ENCODE measurements at places on chromosomes 16 and 17.

DNA sequence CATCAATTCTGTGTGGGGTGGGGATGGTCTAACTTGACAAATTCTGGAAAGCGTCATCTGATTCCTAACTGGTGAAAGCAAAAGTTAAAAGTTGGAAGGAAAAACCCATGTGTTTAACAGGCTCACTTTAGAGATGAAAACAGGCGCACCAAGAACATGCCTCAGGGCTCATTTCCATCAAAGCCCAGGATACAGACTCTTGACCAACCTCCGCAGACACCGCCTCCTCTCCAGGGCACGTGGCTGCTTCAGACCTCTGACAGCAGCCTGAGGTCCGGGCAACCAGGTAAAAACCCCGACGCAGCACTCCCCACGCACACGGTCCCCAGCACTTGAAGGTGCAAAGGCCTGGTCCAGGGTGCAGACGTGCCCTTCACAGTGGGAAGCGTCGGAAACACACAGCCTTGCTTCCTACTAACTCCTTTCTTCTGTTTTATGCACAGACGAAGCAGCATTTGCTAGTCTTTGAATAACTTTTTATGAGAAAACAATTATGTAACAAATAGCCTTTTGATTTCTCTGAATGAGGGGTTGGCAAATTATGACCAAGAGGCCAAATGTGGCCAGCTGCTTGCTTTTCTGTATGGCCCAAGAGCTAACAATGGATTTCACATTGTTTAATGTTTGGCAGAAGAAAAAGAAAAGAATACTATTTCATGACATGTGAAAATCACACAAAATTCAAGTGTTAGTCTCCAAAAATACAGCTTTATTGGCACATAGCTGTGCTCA is 44.2 kb upstream of the TRAP1 start:
- DNase-seq = no peak

DNA sequence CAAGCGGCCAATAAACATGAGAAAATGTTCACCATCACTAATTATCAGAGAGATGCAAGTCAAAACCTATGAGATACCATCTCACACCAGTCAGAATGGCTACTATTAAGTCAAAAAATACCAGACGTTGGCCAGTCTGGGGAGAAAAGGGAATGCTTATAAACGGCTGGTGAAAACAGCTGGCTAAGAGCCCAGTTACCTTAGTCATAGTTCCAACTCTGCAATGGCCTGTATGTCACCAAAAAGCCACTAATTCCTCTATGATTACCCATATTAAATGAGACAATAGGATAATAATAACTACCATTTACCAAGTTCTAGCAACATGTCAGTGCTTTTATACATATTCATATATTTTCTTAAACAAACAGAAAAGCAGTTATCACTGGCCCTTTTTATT is 42.9 kb upstream of the CDRT4 start:
- no peak for DNase-seq

- no peak for DNase-seq
Observed at GRCh38 chr17:36600465-36600864, 918 bp upstream of the MRM1 start.

GRCh38 chr17:21077281-21077680 is 34.5 kb upstream of the USP22 start:
- no peak for DNase-seq

- DNase-seq = no peak
Observed at GRCh38 chr17:29733166-29733565, 110.5 kb upstream of the CORO6 start.

GRCh38 chr17:8402921-8403536 is 5.4 kb upstream of the RNF222 start:
- DNase-seq = no peak

DNA sequence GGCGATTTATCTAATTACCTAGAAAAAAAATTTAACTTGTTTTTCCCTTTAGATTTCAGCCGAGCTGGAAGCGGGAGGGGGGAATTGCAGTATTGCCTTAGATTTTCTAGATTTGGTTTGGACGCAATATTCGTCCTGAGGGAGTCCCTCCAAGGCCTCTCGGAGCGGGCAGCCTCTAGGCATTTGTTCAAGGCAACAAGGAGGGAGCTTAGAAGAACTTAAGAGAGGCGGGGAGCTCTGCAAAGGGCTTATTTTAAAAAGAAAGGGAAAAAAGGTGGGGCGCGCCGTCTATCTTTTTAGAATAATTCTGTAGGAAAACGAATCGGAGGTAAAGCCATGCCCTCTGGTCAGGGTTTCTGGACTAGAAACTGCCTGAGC is 407 bp upstream of the TMEM94 start:
- no peak for DNase-seq

- DNase-seq = no peak
Observed at GRCh38 chr17:45430006-45430737, 2.5 kb downstream of the ARHGAP27 start.

GRCh38 chr17:30586818-30587595 is 109.8 kb downstream of the GOSR1 start:
- no peak for DNase-seq

GRCh38 chr16:83550183-83550569 is 257.6 kb upstream of the HSBP1 start:
- DNase-seq = no peak

GRCh38 chr17:8126491-8127066 is 2.7 kb upstream of the HES7 start:
- DNase-seq = no peak

- DNase-seq = no peak
Observed at GRCh38 chr16:70590722-70591415, 55.5 kb upstream of the IL34 start.

GRCh38 chr17:54883939-54884338 is 16.7 kb upstream of the TOM1L1 start:
- no peak for DNase-seq

- no peak for DNase-seq
Observed at GRCh38 chr17:41868568-41868967, 3.3 kb upstream of the KLHL11 start.

- no peak for DNase-seq
Observed at GRCh38 chr17:32813021-32813420, 63.9 kb downstream of the MYO1D start.

DNA sequence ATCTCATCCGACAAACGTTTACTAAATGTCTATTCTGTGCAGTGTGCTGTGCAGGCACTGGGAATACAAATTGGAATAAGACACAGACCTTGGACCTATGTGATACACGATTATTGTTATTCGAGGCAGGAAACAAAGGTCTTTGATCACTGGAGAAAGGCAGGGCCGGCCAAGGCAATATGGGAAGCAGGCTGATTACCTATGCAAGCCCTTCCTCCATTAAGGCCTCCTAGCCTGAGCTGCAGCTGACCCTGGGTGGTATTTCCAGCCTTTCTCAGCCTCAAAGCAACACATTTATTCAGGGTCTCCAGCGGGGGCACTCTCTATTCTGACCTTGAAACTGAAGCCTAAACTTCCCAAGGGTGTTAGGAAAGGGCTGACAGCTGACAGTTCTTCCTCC is 13.4 kb downstream of the ST6GALNAC1 start:
- no peak for DNase-seq

- no peak for DNase-seq
Observed at GRCh38 chr17:40024901-40025300, 9.7 kb downstream of the CSF3 start.

DNA sequence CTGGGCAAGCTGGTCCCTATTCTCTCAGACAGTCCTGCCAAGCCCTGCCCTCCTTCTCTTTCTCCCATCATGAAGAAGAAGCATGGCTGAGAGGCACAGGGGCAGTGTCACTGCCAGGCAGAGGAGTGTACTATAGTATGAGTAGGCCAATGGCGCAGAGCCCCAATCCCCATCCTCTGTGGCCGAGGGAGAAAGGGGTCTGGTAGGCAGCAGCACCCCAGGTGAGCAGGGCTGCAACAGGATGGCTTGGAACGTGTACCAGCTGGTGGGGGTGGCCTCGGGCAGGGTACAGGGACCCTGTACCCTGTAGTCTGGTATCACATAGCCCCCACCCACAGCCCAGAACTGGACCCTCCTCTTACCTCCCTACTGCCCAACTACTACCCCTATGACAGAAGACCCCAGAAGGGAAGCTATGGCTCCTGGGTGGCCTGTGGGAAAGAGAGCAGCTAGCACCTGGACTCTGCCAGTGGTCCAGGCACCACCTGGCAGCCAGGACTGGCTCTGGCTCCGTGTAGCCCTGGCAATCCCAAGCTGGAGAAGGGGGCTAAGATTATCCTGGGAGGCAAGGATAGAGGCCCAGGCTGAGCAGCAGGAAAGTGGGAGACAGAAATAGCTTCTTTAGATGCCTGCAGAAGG is 4.4 kb downstream of the SMARCD2 start:
- DNase-seq = no peak

DNA sequence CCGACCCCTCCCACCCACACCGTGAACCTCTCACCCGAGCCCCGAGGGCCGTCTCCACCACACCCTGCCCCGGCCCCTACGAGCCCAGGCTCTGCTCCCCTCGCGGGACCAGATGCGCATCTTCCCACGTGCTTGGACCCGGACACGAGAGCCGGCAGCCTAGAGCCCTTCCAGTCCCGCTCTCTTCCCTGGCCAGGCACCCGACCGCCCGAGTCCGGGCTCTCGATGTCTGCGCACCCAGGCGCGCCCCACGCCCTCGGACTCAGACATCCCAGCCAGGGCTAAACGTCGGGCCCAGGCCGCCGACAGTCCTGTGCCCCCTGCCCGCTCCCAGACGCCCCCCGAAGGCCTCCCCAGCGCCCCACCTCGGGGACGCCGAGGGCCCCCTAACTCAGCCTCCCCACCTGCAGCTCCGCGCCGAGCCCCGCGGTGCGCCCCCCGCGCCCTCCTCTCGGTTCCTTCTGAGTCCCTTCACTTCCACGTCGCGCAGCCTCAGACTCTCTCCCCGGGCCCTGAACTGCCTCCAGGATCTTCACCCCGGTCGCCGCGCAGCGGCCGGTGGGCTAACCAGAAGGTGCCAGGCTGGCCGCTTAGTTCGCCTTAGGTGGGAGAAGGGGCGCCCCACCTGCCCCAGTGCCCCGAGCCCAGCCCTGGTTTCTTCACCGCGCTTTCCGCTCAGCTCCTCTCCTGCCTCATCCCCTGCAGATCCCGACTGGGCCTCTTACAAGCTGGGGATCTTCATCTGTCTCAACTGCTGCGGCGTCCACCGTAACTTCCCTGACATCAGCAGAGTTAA is 688 bp downstream of the ADAP2 start:
- no peak for DNase-seq

DNA sequence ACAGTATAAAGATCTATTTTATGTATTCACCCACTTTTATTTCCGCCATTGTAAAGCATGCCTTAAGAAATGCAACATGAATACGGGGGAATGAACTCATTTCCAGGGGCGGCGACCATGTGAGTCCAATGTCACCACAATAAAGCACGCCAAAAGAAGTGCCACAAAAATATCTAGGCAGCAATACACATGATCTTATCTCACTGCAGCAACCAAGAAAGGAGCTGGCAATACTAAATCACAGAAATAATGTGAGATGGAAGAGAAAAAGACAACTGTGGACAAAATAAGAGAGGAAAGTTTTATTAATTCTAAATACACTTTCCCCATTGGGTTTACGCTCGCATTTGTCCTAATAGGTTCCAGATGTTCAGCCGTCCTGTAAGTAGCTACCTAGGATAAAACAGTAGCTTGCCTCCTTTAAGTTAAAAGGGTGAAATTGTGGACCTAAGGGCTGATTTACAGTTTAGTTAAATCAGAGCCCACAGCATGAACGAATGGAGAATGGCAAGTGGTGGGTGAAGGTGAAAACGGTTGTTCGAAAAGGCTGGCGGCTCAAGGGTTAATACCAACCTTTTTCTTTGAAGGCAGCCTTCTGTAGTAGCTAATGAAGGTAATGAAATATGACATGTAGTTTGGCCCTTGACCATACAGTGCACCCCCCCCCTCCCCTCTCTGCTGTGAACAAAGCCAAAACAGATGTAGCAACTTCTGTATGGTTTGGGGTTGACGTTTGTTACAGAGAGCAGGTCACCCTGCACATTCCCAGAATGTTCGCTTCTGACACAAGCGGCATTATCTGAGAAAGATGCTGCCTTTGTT is 504.2 kb upstream of the PSMD7 start:
- DNase-seq = no peak

- DNase-seq = no peak
Observed at GRCh38 chr17:3959921-3960601, 4.2 kb downstream of the ATP2A3 start.
